ENCODE measurements at places on chromosomes 3 and 15. TPM values are rescaled to one million over a fixed set of nuclear protein-coding genes. Genes with fewer than 3 reads are reported as not detected.

The ZNF662 gene
- total RNA-seq = 0.12 TPM

The DCBLD2 gene
- 3.8 TPM for total RNA-seq

GRCh38 chr15:66394472-66394871 is 7.8 kb downstream of the MAP2K1 start:
- DNase-seq = no peak

The MUC4 gene
- 0.90 TPM for total RNA-seq
